Urinary bladder (tissue), 4 donors: ENCODE measurements at places on chromosomes 3 and 15. TPM values are rescaled to one million over a fixed set of nuclear protein-coding genes. Genes with fewer than 3 reads are reported as not detected.
A peak's percentile ranks its signal among the peaks of the same experiment; 100 is the strongest.

GRCh38 chr3:105369500-105370371 lies 3.0 kb downstream of the ALCAM start:
- DNase-seq: peak; percentile 49

GRCh38 chr15:72554471-72555425 lies 80.6 kb downstream of the ARIH1 start:
- no peak for DNase-seq

Gene USP50
- 1.2 TPM for total RNA-seq

Gene LYZL4
- not detected for total RNA-seq

- DNase-seq: no peak
Observed at GRCh38 chr3:127597020-127597771, 1.0 kb upstream of the MCM2 start.

DNA sequence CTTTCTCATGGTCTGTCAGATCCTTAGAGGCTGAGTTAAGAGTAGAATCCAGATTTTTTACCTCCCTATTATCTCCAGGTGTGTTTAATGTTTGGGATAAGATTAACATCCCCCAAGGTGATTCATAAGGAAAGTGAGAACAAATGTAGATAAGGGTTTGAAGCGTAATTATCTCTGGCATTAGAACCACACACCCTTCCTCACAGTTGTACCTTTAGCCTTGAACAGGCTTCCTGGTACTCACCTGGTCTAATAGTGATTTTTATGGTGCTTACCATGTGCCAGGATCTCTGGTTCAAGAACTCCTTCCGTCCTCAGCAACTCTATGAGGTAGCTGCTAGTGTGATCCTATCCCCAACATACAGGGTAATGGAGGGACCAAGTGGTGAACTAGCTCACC lies 27.7 kb downstream of the SEMA6D start:
- DNase-seq: no peak

Gene GHSR
- total RNA-seq: not detected

DNA sequence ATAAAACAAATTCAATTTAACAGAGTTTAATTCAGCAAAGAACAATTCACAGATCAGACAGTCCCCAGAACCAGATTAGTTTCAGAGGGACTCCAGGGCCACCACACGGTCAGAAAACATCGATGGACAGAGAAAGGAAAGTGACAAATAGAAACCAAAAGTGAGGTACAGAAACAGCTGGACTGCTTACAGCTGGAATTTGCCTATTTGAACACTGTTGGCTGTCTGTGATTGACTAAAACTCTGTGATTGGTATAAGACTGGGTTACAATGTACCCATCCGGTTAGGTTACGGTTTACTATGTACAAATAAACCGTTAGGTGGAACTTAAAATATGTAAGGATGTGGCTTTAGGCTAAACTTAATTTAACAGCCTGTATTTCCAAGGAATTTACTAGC lies 30.3 kb downstream of the MOBP start:
- no peak for DNase-seq

Gene ATP11B
- total RNA-seq: 165 TPM

GRCh38 chr15:98769867-98770266 lies 121.5 kb downstream of the IGF1R start:
- DNase-seq: no peak

DNA sequence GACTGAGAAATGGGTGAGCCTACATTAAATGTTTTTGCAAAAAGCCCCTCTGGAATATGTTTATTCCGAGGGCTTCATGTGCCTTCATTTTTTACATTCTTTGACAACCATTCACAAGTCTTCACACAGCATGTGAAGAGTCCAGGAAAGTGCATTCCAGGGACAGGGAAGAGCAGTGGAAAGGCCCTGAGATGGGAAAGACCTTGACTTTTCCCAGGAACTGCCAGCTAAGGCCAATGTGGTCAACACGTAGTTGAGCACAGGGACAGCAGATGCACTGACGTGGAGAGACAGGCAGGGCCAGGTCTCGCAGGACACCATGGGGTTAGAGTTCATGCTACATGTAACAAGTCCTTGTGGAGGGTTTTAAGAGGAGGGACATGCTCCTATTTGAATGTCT lies 21.7 kb downstream of the SSR3 start:
- no peak for DNase-seq

Gene EPHB3
- 28.0 TPM for total RNA-seq

- DNase-seq: no peak
Observed at GRCh38 chr3:135973841-135974240, 8.3 kb downstream of the PPP2R3A start.

- no peak for DNase-seq
Observed at GRCh38 chr3:10193692-10194327, 29.1 kb downstream of the IRAK2 start.

Gene EPM2AIP1
- total RNA-seq: 37.9 TPM

DNA sequence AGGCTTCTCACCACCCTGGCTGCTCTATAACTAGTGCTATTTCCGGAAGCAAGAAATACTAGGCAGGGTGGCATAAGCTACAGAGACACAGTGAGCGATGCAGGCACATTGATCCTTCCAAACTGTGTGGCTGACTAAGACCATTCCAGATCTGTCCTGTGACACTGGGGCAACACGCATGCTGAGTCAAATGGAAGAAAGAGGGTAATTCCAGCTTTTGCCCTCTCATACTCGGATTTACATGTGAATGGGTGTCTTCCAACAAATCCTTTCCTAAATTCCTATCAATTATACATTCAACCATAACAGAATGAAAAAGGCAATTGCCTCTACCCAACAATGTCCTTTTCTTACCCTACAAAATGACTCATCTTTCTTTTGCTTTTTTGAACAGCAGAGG lies 5.1 kb downstream of the FSIP1 start:
- no peak for DNase-seq

DNA sequence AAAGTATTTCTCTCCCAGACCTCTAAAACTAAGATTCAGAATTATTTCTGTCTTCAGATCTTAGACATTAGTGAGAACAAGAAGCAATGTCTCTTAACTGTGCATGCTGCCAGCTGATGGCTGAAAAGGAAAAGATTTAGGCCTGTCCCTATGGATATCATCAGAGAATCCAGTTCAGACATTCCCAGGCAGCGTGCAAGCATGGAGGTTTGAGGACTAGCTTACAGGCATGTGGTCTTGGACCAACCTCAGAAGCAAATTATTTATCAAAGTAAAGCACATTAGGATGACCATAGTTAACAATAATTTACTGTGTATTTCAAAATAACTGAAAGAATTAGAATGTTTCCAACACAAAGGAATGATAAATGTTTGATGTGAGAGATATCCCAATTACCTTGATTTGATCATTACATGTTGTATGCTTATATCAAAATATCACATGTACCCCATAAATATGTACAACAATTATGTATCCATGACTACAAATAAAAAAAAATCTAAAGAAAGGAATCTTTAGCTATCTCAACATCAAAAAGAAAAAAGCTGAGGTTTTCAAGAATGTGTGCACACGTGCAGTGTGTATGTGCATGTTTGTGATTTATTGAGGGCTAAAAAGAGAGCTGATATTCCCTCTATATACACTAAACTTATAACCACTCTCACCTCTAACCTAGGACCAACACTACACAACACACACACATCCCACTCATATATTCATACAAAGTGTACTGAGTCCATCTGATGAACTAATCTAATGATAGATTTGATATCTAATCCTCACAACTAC lies 108.9 kb upstream of the THBS1 start:
- DNase-seq: no peak

GRCh38 chr3:112407214-112407887 lies 74.4 kb downstream of the CD200 start:
- no peak for DNase-seq

DNA sequence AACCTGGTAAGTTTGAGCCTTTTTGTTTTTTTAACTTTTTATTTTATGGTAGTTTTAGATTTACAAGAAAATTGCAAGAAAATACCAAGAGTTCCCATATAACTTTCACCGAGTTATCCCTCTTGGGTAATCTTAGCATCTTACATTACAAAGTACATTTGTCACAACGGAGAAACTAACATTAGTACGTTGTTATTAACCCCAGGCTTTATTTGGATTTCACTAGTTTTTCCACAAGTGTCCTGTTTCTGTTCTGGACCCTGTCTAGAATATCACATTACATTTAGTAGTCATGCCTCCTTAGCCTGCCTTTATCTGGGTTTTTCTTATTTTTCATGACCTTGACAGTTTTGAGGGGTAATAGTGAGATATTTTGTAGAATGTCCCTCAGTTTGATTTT lies 53.5 kb upstream of the KPNA4 start:
- no peak for DNase-seq

Gene UROC1
- not detected for total RNA-seq

Gene CILP
- 49.3 TPM for total RNA-seq

Gene GRIP2
- total RNA-seq: 6.9 TPM

- no peak for DNase-seq
Observed at GRCh38 chr3:59320080-59320479, 270.3 kb upstream of the CFAP20DC start.

DNA sequence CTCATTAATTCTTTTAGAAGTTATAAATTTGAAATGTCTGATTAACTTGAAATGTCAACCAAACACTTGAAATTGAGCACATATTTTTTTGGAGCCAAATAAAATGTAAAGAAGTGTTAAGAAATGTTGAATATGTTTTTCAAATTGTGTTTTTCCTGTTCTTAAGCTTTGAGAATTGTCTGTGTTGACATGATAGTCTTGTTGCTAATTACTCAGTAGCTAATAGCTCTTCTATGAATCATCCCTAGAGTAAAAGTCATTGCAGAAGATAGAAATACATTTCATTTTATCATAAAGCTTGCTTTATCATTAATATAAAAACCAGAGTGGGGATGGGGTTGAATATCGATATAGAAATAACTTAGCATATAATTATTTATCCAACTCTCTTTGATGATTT lies 41.9 kb upstream of the ABHD10 start:
- DNase-seq: no peak

DNA sequence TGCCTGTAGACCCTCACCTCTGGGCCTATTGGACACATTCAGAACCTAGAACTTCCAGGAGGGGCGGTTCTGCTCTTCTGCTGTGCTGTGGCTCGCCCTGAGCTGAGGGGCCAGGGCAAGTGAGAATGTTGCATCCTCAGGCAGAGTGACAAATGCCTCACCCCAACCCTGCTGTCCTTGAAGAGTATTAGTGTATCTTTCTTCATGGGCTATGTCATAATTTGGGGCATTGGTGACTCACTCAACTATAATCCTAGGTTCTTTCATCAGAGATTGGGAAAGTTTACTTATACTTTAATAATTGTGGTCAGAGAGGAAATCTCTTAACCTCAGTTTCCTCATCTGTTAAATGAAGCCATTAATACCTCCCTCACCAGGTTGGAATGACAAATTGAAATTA lies 143.8 kb downstream of the SV2B start:
- DNase-seq: no peak

Gene ASB14
- total RNA-seq: 0.21 TPM

- no peak for DNase-seq
Observed at GRCh38 chr3:69209413-69209812, 87.0 kb upstream of the LMOD3 start.

DNA sequence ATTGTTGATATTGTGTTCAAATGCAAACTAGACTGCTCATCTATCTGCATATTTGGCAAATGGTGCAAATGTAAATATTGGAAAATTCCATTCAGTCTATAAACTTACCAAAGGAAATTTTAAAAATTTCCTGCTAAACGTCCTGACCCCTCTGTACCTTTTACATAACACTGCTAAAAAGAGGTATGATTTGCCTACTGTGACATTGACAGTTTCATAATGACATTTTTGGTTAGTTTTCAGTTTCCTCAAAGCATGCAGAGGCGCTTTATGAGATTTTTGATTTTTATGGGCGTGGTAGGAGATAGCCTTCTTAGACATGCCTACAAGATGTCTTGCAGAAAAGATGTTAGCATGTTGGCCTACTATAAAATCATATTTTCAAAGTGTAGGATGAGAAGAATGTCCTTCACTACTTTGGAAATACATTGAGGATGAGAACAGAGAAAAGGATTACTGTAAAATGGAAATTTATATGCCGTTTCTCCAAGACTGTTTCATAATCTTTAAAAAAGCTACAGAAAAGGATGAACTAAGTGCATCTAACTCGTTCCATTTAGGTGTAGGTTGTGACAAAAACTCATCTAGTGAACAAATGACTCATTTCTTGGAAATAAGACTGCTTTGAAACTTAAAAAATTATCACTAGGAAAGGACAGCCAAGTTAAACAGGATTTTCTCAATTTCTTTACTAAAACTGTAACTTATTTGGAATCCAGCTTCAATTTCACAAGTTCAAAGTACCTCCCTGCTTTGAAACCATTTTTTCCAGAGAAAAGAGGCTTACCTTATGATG lies 14.5 kb upstream of the ISLR start:
- DNase-seq: no peak

Gene STX19
- 0.48 TPM for total RNA-seq

DNA sequence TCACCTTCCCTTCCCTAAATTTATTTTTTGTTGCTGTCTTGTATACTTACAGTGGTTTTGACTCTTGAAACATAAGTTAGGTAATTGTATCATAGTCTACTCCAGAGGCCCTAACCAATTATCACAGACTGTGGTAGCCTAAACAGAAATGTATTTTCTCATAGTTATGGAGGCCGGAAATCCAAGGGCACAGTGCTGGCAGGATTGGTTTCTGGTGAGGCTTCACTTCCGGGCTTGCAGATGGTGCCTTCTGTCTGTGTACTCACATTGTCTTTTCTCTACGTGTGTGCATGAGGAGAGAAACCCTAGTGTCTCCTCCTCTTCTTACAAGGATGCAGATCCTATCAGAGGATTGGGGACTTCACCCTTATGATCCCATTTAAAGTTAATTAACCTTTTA lies 290.2 kb upstream of the KCNMB2 start:
- DNase-seq: no peak

Gene HTR3E
- total RNA-seq: not detected

Gene ANKRD63
- total RNA-seq: not detected

Gene BOC
- total RNA-seq: 53.0 TPM

Gene POLQ
- 7.3 TPM for total RNA-seq

- DNase-seq: no peak
Observed at GRCh38 chr3:134654031-134654430, 3.2 kb upstream of the KY start.

DNA sequence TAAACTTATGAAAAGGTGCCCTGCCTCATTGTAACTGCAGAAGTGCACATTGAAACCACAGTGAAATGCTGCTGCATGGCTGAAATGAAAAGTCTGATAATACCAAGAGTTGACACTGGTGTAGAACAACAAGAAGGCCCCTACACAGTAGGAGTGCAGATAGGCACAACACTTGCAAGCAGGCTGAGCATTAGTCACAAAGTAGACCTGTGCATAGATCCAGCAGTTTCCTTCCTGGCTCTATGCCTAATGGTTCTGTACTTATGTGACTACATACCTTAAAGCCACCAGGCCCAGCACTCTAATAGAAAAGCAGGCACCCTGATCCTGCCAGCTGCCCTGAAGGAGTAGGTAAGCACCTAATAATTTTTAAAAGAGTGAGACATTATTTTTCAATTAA lies 41.8 kb downstream of the PRR23E start:
- no peak for DNase-seq

GRCh38 chr15:73078722-73079121 lies 26.5 kb downstream of the NEO1 start:
- DNase-seq: no peak

Gene ZNF620
- total RNA-seq: 5.3 TPM
